ENCODE measurements at places on chromosomes 7 and 10.

GRCh38 chr7:111666260-111666659 lies 104.0 kb upstream of the IMMP2L start:
- DNase-seq = no peak

GRCh38 chr10:49599546-49599945 lies 10.6 kb upstream of the SLC18A3 start:
- DNase-seq = no peak

DNA sequence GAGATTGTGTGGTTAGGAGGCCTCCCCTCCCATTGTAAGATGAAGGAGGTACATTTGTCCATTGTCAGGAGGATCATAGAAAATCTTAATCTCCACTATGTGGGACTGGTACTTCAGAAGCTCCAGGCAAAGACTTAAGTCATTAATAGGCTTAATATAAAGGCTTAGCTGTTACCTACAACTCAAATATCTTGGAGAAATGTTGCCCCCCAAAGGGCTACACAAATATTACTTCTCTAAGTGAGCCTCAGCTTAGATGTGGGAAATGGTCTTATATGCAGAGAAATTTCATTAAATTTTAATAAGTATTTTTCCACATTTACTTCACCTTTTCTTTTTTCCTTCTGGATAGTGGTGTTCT lies 27.2 kb downstream of the TAS2R41 start:
- DNase-seq = no peak

GRCh38 chr10:21314906-21315644 lies 210.4 kb downstream of the SKIDA1 start:
- DNase-seq = peak; percentile 74

DNA sequence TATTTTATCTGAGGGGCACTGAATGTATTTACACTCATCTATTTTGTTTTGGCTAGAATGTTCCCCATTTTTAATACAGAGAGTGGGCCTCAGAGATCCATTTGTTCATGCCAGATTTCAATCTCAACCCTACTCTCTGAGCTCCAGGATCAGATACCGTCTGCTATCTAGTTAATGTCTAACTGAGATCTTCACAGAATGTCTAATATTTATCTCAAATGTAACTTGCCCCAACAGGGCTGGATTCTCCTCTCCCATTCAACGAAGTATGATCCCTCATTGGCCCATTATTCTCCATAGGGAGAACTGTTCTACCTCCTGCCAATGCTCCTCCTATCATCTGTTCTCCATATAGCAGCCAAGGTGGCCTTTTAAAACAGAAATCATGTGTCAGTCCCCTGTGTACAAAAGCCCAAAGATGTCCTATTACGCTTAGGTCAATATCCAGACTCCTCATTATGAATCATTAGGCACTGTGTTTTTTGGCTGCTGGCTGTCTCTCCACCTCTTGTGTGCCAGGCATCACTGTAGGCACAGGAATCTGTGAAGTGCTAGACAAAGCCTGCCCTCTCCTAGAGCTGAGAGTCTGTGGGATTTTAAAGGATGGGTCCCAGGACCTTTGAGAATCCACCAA lies 169.3 kb upstream of the AGK start:
- DNase-seq = no peak

GRCh38 chr10:649798-650440 lies 39.5 kb downstream of the DIP2C start:
- DNase-seq = no peak

DNA sequence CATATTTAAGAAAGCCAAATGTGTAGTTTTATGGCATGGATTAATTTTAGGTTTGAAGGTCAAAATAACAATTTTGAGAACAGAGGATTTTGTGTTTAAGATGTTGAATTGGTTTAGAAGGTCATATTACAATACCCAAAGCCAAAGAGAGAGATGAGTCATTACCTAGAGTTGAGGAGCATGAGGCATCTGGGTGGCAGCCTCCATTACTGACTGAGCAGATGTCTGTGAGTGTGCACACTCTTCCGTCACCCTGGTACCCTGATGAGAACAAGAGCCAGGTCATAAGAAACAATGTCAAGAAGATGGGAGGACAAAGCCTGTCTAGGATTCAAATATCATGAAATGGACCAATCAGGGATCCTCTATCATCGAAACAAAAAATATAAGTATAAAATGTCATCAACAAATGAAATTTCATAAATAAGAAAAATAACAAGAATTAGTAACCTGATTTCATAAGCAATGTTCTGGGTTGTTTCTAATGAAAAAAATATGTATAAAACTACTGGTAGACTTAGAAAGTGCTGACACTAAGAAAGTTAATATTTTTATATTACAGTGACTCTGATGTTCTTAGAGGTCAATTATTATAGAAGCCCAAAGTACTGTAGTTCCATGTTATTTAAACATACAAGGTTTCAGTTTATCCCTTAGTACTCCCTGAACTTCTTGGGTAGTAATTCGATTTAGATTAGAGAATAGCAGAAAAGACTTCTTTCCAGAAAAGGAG lies 20.0 kb downstream of the CUBN start:
- DNase-seq = peak; percentile 76

DNA sequence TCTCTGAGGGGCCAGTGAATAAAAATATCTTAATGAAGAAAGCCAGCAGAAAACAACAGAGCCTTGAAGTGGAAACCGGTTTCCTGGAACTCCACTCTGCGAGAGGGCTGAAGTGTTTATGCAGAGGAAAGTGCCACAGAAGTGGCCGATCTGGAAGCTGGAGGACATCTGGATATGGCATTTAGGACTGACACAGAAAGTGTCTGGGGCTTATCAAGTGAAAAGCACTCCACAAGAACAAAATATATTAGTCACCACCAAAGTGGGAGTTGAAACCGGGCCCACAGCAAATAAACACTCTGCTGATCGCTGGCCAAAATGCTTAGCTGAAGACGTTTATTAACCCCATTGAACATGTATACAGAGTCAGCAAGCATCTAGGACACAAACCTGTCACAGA lies 7.8 kb downstream of the NOD1 start:
- DNase-seq = peak; percentile 51

DNA sequence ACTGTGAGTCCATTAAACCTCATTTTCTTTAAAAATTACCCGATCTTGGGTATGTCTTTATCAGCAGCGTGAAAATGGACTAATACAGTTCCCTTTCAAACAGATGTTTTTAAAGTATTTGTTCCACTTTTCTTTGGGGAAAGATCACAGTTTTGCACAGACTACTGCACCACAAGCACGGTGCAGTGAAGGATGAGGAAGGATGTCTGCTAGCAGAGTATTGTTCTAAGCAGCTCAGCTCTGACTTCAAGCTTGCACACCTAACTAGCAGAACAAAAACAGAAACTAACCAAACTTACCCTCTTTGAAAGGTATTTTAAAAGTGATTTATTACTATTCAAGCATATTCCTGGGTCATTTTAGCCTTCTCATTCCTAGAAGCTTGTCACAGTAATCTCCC lies 20.0 kb downstream of the THNSL1 start:
- no peak for DNase-seq
